ENCODE measurements at places on chromosomes 2 and 18. TPM values are rescaled to one million over a fixed set of nuclear protein-coding genes. Genes with fewer than 3 reads are reported as not detected.

The ADNP2 gene
- total RNA-seq: 14.7 TPM

The POU3F3 gene
- 0.11 TPM for total RNA-seq

The ALPP gene
- total RNA-seq: 0.45 TPM

- peaks cover 50% of the 10 kb centered on the region for H3K36me3 ChIP-seq
- no peaks in the 10 kb centered on the region for H3K27me3 ChIP-seq
- no peak overlapping the region for H3K27ac ChIP-seq
- no peak for DNase-seq
Measured at GRCh38 chr2:27624943-27625342, 3.9 kb downstream of the CCDC121 start.

DNA sequence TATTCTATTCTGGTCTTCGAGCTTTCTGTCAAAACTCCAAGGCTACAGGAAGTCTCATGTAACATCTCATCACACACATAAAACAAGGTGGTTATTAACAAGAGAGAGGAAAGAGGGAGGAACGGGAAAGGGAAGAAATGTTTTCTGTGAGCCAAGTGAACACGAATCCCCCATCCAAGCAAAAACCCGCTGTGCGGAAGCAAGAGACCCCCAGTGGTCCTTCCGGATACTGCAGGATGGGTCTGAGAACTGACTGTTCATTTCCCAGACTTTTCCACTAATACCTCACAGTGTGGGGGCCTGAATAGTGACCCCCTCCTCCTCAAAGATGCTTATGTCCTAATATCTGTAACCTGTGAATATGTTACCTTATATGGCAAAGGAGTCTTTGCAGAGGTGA lies 19.0 kb upstream of the DIPK1C start:
- H3K27ac ChIP-seq: no peak overlapping the region
- H3K27me3 ChIP-seq: no peaks in the 10 kb centered on the region

DNA sequence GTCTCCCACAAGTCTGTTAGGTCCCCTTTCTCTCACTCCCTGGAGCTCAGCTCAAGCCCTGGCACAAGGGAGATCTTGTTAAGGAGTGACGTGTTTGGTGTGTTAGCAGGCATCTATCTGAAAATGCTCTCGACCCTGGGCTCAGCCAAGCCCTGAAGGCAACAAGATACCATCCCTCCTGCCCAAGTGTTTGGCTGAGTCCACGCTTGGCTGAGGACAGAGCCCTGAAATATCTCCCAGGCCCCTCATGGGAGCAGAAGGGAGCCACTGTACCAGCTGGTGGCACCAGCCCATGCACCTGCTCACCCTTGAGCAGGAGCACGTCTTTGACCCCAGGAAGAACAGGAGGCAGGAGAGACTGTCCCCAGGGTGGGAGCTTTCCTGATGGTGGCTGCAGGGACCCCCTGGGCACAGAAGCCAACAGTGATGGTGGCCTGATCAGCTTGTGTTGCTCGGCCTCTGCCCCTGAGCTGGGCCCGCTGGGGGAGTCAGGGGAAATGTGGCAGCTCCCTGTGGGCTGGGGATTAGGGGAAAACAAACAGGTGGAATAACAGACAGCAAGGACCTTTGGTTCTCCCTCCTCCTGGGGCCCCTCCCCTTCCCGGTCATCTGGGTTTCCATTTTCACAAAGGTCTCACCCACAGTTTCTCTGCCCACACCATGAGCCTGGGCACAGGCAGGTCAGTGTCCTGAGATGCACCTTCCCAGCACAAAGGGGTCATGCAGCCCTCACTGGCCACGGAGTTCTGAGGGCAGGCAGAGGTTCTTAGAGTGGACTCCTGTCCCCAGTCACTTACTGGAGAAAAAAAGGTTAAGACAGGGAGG lies 91.6 kb downstream of the RHOB start:
- H3K4me3 ChIP-seq: no peak overlapping the region
- H3K4me1 ChIP-seq: peaks cover 21% of the 10 kb centered on the region
- no peaks in the 10 kb centered on the region for H3K36me3 ChIP-seq
- no peak overlapping the region for H3K27ac ChIP-seq

- no peaks in the 10 kb centered on the region for H3K27me3 ChIP-seq
- no peak overlapping the region for H3K27ac ChIP-seq
- no peaks in the 10 kb centered on the region for H3K4me1 ChIP-seq
- H3K36me3 ChIP-seq: no peaks in the 10 kb centered on the region
- no peak for DNase-seq
Measured at GRCh38 chr2:228507231-228507824, 325.8 kb upstream of the SPHKAP start.

GRCh38 chr2:158120664-158121641 lies 19.3 kb downstream of the UPP2 start:
- no peaks in the 10 kb centered on the region for H3K27me3 ChIP-seq
- H3K4me3 ChIP-seq: no peak overlapping the region
- DNase-seq: no peak
- H3K27ac ChIP-seq: no peak overlapping the region
- no peaks in the 10 kb centered on the region for H3K4me1 ChIP-seq

DNA sequence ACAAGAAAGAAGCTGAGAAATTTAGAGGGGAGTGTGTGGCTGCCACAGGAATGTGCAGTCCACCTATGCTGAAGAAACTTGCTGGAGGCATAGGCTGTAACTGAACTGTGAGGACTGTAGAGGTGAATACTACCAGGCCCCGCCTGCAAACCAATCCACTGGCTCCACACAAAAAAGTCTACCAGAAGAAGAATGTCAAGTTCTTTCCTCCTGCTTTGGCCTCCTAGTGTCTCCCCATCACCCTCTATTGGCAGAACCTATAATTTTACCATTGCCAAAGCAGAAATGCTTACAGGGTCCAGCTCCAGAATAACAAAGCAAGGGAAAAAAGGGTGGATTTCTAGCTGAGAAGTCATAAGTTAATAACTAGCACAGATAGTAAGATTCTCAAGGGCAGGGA lies 5.9 kb upstream of the ATP5MC3 start:
- no peaks in the 10 kb centered on the region for H3K36me3 ChIP-seq
- H3K4me3 ChIP-seq: no peak overlapping the region
- H3K4me1 ChIP-seq: no peaks in the 10 kb centered on the region
- H3K27me3 ChIP-seq: peaks cover 3% of the 10 kb centered on the region

- no peak overlapping the region for H3K27ac ChIP-seq
- H3K4me1 ChIP-seq: no peaks in the 10 kb centered on the region
- no peaks in the 10 kb centered on the region for H3K36me3 ChIP-seq
- no peak for DNase-seq
Measured at GRCh38 chr2:16177671-16178180, 237.4 kb downstream of the MYCN start.

GRCh38 chr2:114550895-114551793 lies 108.7 kb downstream of the DPP10 start:
- no peaks in the 10 kb centered on the region for H3K36me3 ChIP-seq
- H3K4me3 ChIP-seq: no peak overlapping the region
- no peak overlapping the region for H3K27ac ChIP-seq
- no peaks in the 10 kb centered on the region for H3K4me1 ChIP-seq

DNA sequence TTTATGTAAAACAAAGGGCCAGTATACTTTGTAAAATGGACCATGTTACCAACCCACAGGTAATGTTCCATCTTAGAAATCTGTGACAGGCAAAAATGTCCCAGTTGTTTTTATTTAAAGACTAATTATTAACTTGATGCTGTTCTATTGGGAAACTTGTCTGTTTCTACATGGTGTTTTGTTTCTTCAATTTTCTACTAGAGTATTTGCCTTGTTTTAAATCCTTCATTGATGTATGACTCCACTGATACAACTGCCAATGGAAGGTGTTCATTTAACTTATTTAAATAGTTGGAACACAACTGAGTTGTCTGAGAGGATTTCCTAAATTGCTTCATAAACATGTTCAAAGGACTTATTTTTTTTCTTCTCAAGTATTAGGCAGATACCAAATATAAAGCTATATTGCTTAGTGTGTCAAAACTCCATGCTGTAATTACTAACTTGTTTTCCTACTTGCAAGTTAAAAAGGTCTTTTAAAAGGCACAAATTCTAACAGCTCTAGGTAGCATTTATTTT lies 152.0 kb upstream of the XPO1 start:
- H3K36me3 ChIP-seq: no peaks in the 10 kb centered on the region
- DNase-seq: no peak
- H3K27me3 ChIP-seq: no peaks in the 10 kb centered on the region

DNA sequence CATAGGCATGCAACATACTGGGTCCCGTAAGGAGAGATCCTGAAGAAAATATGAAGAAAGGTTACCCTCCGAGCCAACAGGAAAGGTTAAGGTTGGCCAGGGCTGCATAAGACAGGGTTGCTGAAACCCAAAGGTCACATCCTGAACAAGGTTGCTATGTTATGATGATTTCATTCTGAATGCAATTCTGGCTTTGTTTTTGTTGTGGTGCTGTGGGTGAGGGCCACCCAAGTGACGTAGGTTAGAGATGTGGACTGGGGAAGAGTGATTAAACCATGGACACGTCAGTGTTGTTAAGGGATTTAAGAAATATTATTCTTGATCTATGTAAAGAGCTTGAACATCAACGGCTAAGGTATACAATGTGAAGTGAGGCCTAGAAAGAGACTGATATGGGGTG lies 60.0 kb downstream of the ZEB2 start:
- no peaks in the 10 kb centered on the region for H3K27me3 ChIP-seq
- H3K4me1 ChIP-seq: peaks cover 63% of the 10 kb centered on the region
- H3K4me3 ChIP-seq: no peak overlapping the region
- DNase-seq: peak; percentile 89
- peak overlapping the region; percentile 89 for H3K27ac ChIP-seq

GRCh38 chr2:218716070-218716469 lies 5.4 kb downstream of the TTLL4 start:
- peaks cover 13% of the 10 kb centered on the region for H3K4me1 ChIP-seq
- no peak for DNase-seq
- no peak overlapping the region for H3K27ac ChIP-seq
- H3K36me3 ChIP-seq: peaks cover 13% of the 10 kb centered on the region

- DNase-seq: peak; percentile 48
- no peaks in the 10 kb centered on the region for H3K27me3 ChIP-seq
- peaks cover 30% of the 10 kb centered on the region for H3K4me1 ChIP-seq
- H3K27ac ChIP-seq: no peak within 1 kb of the TSS
- H3K4me3 ChIP-seq: no peak within 1 kb of the TSS
- peaks cover 16% of the 10 kb centered on the region for H3K36me3 ChIP-seq
Measured at GRCh38 chr2:240557808-240558207, at the start of gene ANKMY1. Gene ANKMY1 (minus strand): TSS chr2:240557988. CDS start chr2:240557335, 653 bp downstream.

GRCh38 chr18:35716169-35716831 lies 134.8 kb downstream of the GALNT1 start:
- H3K36me3 ChIP-seq: no peaks in the 10 kb centered on the region
- no peaks in the 10 kb centered on the region for H3K27me3 ChIP-seq
- H3K27ac ChIP-seq: no peak overlapping the region
- DNase-seq: no peak

- H3K36me3 ChIP-seq: no peaks in the 10 kb centered on the region
- no peaks in the 10 kb centered on the region for H3K27me3 ChIP-seq
- H3K4me1 ChIP-seq: no peaks in the 10 kb centered on the region
- no peak for DNase-seq
- H3K4me3 ChIP-seq: no peak overlapping the region
Measured at GRCh38 chr18:41482501-41482900, 472.5 kb upstream of the PIK3C3 start.

GRCh38 chr2:40372283-40372985 lies 79.5 kb downstream of the SLC8A1 start:
- no peaks in the 10 kb centered on the region for H3K27me3 ChIP-seq
- DNase-seq: no peak
- H3K36me3 ChIP-seq: no peaks in the 10 kb centered on the region
- peaks cover 23% of the 10 kb centered on the region for H3K4me1 ChIP-seq
- no peak overlapping the region for H3K4me3 ChIP-seq

DNA sequence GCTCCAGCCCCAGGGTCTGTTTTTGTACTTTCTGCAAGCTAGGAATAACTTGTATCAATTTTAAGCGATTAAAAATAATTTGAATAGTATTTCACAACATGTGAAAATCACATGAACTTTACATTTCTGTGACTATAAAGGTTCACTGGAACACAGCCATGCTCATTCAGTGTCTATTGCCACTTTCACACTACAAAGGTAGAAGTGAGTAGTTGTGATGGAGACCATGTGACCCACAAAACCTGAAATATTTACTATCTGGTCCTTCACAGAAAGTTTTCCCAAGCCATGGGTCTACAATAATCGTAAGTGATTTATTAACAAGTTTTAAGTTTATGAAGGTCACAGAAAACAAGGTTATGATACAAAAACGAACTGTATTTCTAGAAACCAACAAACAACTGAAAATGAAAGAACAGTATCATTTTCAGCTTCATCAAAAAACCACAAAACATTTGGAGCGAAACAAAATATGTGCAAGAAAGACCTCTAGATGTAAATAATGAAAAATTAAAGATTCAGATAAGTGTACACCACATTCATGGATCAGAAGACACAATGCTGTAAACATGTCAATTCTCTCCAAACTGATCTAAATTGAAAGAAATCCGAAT lies 68.9 kb upstream of the DNER start:
- no peaks in the 10 kb centered on the region for H3K27me3 ChIP-seq
- H3K4me1 ChIP-seq: no peaks in the 10 kb centered on the region
- no peak for DNase-seq
- no peak overlapping the region for H3K4me3 ChIP-seq
- no peak overlapping the region for H3K27ac ChIP-seq
- peaks cover 76% of the 10 kb centered on the region for H3K36me3 ChIP-seq

DNA sequence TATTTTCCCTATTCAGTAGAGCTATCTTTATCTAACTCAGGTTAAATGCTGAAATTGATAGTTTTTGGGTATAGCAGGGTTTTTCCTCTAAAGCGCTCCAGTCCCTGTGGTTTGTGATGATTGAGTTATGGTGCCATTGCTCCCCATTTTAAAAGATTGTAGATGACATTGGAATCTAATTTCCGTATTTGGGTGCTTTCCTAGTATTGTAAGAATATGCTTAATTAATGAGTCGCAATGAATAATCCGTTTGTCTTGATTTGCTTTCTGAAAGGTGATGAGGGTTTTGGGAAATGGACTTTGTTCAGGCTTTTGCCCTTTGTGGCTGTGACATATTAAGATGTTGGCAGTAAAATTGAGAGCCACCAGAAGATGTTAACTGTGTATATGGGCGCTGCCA lies 3.9 kb downstream of the RPS7 start:
- peaks cover 86% of the 10 kb centered on the region for H3K36me3 ChIP-seq
- H3K27me3 ChIP-seq: no peaks in the 10 kb centered on the region
- no peak overlapping the region for H3K27ac ChIP-seq
- DNase-seq: no peak
- no peak overlapping the region for H3K4me3 ChIP-seq
